ENCODE measurements at places on chromosomes 1 and 21. TPM values are rescaled to one million over a fixed set of nuclear protein-coding genes. Genes with fewer than 3 reads are reported as not detected.

Gene KRTAP12-2
- polyA plus RNA-seq, result not detected

Gene COL6A2
- polyA plus RNA-seq, result 227 TPM

Gene C1orf167
- 0.15 TPM for polyA plus RNA-seq

Gene WNT2B
- polyA plus RNA-seq, result 4.7 TPM

Gene ZNF672
- 25.9 TPM for polyA plus RNA-seq

Gene ARHGAP30
- 3.8 TPM for polyA plus RNA-seq

Gene AMY1A
- not detected for polyA plus RNA-seq

Gene TNNI3K
- 1.2 TPM for polyA plus RNA-seq

Gene ASCL5
- polyA plus RNA-seq, result 0.11 TPM

Gene HSD3B2
- polyA plus RNA-seq, result 1.6 TPM

Gene NTRK1
- polyA plus RNA-seq, result 2.8 TPM

Gene NECTIN4
- 5.0 TPM for polyA plus RNA-seq

- no peak for DNase-seq
Observed at GRCh38 chr1:218049641-218050040, 235.5 kb upstream of the RRP15 start.

DNA sequence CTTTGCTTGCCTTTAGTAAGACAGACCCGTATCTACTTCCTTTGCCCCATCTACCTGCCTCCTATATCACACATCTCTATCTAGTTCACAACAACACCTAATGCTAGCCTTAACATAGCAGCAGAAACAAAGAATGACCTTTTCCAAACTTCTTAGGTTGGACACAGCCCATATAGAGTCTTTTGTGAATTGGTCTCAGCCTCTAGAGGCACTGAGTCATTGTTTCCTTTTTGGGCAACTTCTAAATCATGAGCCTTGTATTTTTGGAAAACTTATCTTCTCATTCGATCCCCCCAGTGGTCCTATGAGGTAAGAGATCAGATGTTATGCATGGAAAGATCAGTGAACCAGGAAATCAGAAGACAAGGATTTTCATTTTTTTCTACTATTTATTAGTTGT lies 679.4 kb upstream of the USP24 start:
- no peak for DNase-seq

DNA sequence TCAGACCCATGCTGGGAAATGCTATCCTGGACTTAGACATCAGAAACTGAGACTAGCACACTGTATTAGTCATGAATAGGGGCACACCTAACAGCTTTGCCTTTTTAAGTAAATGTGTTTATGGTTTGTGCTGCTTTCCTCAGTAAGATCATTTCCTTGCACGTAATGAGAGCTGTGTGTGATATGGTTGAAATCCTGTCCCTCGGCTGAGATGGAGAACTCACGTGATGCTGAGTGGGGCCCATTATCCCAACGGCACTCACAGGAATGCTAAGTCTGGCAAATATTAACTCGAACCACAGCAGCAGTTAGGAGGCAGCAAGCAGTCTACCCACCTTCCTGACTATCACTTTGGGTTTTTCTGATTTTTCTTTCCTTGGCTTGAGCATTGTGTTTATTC lies 38.2 kb downstream of the BCL9 start:
- DNase-seq, result no peak

DNA sequence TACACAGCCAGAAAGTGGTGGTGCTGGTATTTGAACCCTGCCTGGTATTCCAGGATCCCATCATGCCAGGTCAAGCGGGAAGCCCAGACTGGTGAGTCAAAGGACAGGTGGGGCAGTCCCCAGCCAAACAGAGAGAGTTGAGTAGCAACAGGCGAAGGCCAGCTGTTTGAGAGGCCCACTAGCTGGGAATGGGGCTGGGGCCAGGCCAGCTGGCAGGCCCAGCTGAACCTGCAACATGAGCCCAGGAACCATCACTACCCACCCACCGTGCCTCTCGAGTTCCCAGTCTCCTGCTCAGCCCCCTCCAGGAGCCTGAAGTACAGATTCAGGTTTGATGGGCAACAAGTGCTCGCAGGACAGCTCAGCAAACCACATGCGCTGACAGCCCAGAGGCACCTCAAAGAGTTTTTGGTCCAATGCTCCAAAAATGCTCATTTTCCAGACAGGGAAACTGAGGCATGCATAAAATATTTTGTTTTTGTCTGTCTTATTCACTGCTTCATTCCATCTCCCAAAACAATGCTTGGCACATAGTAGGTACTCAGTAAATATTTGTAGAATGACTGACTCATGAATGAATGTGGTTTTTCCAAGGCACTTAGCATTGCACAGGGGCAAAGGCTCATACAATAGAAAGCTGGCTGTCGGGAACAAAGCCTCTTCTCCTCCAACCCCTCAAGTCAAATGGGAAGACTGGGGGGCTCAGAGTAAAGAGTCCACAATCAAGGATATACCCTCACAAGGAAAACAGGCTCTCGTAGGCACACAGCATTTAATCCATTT lies 42.5 kb upstream of the CLIC4 start:
- DNase-seq, result no peak

GRCh38 chr1:82299056-82299455 lies 498.3 kb downstream of the ADGRL2 start:
- DNase-seq, result no peak

- no peak for DNase-seq
Observed at GRCh38 chr1:162943622-162944021, 82.6 kb upstream of the CCDC190 start.

- DNase-seq, result no peak
Observed at GRCh38 chr21:36113647-36114428, 21.0 kb upstream of the CBR3 start.

DNA sequence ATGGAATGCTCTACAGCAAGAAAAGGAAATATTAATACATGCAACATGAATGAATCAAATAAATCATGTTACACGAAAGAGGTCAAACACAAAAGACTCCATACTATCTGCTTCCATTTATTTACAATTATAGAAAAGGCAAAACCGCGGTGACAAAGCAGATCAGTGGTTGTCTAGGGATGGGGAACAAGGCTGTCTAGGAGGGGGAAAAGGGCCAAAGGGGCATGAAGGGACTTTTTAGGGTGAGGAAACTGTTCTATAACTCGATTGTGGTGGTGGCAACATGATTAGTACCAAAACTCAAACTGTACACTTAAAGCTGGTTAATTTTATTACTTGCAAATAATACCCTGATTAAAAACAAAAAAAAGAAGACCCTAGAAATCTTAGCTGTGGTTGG lies 20.6 kb downstream of the CAPZB start:
- no peak for DNase-seq

- no peak for DNase-seq
Observed at GRCh38 chr1:182210417-182210816, 148.9 kb upstream of the ZNF648 start.

DNA sequence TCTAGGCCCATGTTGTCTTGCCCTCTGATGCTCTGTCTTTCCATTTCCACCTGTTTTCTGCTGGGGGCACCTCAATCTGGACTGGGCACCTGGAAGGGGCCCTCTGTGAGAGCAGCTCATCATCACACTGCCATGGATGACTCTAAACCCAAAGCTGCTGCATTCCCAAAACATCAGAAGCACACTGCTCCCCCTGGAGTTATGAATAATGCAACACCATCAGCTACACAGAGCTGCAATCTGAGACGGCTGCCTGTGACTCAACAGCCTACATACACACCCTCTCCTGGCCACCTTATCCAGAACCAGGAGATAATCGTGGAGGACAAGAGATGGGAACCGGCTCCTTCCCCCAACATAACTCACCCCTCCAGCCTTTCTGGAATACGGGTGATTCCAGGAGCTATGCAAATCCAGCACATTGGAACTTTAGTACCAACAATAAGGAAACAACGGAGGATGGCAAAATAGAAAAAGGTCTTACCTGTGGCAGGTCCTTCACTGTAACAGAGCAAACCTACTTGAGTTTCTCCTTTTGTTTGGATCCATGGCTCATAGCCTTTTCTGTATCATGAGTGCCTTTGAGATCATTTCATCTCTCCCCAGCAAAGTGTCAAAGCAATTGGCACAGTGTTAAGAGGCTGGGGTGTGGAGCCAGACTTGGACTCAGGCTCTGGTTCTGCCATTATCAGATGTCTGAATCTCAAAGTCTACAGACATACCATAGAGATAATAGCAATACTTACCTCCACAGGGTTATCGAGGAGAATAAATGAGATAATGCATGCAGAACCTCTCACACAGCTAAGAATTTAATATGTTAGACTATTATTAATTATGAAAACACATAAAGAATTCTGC lies 29.3 kb downstream of the AK2 start:
- no peak for DNase-seq

DNA sequence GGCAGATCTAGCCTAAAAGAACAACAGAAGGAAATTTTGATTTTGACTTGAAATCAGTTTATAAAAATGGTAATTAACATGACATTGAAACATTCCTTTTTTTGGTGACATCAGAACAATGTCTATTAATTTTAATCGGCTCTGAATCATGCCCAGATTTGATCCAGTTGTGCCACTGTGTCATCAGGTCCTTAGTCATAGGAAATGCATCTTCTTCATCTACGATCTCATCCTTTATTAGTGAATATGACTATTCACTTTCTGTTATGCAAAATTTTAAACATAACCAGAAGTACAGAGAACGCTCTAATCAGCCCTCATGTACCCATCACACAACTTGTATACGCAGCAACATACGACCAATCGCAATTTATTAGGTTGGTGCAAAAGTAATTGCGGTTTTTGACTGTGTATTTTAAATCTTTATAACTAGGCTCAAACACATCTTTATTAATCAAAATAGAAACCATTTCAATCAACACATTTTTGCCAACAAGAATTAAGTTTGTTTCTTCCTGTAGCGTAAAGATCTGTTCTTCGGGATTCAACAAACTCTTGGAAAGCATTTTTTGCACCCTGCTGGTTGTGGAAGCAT lies 40.3 kb upstream of the TLR5 start:
- DNase-seq, result no peak

- no peak for DNase-seq
Observed at GRCh38 chr1:156114919-156115513, 505 bp downstream of the LMNA start.

GRCh38 chr21:32381571-32381970 lies 11.2 kb downstream of the URB1 start:
- DNase-seq, result no peak

- DNase-seq, result no peak
Observed at GRCh38 chr1:67171978-67172377, 5.7 kb downstream of the IL23R start.

DNA sequence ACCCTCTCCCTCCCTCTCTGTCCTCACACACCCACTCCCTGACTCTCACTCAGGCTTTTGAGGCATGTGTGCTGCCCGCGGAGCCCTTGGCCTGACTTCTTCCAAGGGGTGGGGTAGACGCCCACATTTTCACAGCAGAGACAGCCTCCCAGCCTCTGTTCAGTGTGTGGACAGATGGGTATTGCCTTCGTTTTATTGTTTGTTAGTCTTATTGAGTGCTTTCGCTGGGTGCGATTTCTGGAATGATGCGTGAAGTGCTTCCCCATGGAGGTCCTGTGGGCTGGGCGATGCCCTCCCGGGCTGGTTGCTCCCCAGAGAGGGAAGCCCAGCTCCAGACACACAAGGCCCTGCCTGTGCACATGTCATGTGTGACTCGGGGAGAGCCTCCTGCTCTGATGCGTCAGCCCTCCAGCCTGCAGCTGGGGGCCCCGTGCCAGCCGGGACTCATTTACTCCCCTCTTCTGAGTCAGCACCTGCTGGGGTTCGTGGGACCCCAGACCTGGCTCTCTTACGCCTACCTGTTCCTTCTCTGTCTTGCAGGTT lies 14.7 kb downstream of the PDXK start:
- no peak for DNase-seq

GRCh38 chr1:175808999-175809398 lies 65.6 kb upstream of the TNR start:
- DNase-seq, result no peak

DNA sequence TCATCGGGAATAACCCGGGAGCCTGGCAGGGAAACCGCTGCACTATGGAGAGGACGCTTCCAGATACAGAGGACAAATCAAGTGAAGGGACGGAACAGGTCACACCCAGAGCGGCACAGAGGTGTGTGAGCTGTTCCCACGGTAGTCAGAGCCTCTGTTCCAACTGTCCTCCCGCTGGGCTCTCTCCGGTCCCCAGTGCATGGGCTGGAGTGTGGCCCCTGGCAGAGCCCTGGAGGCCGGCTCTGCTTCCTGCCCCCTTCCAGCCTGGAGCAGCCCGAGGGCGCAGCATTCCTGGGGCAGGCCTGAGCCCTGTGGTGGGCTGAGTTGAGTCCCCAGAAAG lies 11.9 kb upstream of the ZBTB21 start:
- DNase-seq, result no peak

- peak; percentile 26 for DNase-seq
Observed at GRCh38 chr1:244796719-244797406, 38.6 kb upstream of the COX20 start.

DNA sequence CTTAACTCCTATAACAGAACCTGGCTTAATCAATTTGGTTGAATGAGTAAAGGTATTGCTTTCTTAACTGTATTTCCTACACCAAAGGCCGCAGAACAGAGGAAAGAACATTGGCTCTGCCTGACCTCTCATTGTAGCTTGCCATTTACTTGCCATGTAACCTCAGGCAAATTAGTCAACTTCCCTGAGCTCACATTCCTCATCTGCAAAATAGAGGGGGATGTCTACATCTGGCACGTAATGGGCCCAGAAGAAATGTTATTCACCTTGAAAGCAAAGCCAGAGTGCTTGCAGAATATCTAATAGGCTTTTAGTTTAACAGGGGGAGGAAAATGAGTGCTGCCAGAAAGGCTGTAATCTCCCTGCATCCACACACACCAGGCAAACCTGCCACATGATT lies 44.3 kb downstream of the LAMC2 start:
- no peak for DNase-seq

All from left renal pelvis (tissue), 4 donors.